Urinary bladder (tissue), 4 donors: ENCODE measurements at places on chromosomes 1 and 21. TPM values are rescaled to one million over a fixed set of nuclear protein-coding genes. Genes with fewer than 3 reads are reported as not detected.

Gene OR2T29
- total RNA-seq: not detected

Gene SPRR1B
- not detected for total RNA-seq

Gene LCE1A
- not detected for total RNA-seq

Gene OR10J5
- total RNA-seq: not detected

Gene CRYAA
- total RNA-seq: not detected

Gene SYDE2
- 54.0 TPM for total RNA-seq

Gene AGT
- total RNA-seq: 8.7 TPM
